ENCODE measurements at places on chromosomes 16 and 17.

GRCh38 chr16:52557236-52557635 is 10.3 kb upstream of the TOX3 start:
- no peak for DNase-seq

GRCh38 chr16:89347807-89348206 is 130.3 kb downstream of the ZNF778 start:
- DNase-seq = no peak

DNA sequence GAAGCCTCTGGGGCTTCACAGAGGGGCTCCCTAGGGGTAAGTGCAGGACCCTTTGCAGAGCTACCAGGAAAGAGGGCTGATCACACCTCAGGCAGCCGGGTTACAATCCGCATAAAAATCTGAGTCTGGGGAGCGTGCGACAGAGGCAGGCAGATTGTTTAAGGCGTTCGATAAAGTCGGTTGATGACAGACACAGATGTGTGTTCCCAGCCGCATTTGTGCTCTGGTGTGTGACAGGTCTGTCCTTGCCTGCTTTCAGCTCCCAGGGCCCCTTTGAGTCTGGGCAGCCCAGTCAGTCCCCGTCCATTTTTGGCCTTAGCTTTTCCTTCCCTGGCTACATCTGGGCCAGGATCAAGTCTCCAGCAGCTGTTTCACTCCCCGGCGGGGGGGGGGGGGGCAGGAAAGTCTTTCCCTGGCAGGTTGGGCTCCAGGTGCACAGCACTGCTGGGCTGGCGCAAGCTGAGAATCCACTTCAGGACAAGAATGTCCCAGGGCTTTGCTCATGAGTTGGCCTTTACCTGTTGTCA is 1.3 kb upstream of the ZACN start:
- DNase-seq = peak; percentile 59

GRCh38 chr17:10127819-10128425 is 70.5 kb downstream of the GAS7 start:
- no peak for DNase-seq

- peak; percentile 81 for DNase-seq
Measured at GRCh38 chr17:82097184-82097918, 685 bp downstream of the FASN start.

- no peak for DNase-seq
Measured at GRCh38 chr17:67620088-67620487, 97.6 kb upstream of the NOL11 start.

- DNase-seq = no peak
Measured at GRCh38 chr17:42603318-42603717, 5.9 kb downstream of the RETREG3 start.

DNA sequence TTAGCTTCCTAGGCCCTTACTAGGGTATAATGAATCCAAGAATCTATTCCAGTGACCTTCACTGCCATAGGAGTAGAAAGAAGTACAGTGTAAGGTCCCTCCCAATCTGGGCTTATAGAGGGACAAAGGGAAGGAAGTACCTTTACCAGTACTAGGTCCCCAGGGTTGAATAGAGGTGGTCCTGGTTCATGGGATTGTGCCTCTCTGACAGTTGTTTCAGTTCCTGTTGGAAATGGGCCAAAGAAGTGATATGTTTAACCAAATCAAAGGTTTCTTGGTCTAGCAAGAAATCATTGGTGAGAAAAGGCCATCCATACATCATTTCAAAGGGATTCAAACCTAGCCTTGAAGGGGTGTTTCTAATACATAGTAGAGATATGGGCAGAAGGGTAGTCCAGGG is 16.0 kb upstream of the ZNHIT3 start:
- no peak for DNase-seq

GRCh38 chr17:80717720-80718083 is 173.1 kb downstream of the RPTOR start:
- DNase-seq = peak; percentile 83

DNA sequence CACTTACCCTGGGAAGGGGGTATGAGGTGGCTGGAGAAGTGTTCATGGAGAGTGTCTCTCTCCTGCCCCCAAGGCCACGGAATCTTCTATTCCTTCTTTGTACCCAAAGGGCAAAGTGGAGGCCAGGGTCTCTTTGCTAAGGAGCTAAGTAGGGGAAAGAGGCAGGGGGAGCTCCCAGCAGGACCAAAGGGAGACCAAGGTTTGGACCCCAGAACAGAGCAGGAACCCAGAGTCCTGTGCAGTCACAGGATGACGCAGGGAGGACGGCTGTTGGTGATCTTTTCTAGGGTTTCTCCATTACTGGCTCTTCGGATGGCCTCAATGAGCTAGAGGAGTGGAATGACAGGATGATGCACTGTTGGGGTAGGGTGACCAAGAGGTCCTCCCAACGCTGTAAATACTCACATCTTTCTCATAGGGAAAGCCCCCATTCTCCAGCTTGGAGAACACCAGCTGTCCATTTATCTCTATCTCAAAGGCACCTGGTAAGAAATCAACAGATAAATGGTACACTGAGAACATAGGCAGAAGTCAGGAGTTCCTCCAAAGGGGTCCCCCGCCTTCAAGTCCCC is 966 bp downstream of the MIEN1 start:
- no peak for DNase-seq

DNA sequence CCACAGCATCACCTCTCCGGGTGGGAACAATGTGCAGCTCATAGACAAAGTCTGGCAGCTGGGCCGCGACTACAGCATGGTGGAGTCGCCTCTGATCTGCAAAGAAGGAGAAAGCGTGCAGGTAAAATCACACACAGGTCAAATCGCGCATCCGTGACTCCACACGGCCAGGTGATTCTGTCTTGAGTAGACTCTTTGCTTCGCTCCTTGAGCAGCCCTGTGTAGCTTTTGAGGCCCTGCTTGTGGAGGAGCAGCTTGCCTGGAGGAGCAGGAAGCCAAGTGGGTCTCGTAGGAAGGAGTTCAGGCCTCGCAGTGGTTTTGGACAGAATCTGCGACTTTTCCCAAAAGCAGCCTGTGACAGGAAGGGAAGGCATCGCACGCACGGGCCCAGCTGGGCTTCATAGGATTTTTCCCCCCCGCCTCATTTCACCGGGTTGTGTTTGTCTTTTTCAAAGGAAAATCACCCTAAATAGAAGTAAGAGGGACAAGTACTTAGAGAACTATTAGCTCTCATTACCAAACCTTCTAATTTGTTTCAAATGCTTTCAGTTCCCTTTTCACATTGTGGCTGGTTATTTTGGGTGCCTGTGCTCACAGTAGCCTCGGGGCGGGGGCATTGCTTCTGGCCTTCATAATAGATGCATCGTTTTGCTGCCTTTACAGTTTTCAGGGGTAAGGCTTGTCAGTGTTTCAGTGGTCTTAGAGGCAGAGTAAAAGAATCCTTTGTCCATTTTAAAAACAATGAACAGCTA is 71.5 kb downstream of the SEC14L1 start:
- no peak for DNase-seq

DNA sequence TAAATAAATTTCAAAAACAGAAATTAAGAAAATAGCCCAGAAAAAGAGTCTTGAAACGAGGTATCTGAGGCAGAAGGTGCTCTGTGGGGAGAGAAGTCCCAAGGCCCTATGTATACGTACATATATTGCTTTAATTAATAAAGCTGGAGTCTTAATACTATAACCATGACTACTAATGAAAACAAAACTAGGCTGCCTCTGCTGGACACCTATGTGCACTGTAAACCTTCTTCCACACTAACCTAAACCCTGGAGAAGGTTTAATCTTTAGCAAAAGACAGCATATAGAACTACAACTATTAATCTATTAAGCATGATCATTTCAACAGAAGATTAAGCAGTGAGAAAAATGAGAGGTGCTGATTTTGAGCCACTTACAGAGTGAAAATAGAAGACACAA is 153.9 kb upstream of the C17orf78 start:
- DNase-seq = peak; percentile 43

DNA sequence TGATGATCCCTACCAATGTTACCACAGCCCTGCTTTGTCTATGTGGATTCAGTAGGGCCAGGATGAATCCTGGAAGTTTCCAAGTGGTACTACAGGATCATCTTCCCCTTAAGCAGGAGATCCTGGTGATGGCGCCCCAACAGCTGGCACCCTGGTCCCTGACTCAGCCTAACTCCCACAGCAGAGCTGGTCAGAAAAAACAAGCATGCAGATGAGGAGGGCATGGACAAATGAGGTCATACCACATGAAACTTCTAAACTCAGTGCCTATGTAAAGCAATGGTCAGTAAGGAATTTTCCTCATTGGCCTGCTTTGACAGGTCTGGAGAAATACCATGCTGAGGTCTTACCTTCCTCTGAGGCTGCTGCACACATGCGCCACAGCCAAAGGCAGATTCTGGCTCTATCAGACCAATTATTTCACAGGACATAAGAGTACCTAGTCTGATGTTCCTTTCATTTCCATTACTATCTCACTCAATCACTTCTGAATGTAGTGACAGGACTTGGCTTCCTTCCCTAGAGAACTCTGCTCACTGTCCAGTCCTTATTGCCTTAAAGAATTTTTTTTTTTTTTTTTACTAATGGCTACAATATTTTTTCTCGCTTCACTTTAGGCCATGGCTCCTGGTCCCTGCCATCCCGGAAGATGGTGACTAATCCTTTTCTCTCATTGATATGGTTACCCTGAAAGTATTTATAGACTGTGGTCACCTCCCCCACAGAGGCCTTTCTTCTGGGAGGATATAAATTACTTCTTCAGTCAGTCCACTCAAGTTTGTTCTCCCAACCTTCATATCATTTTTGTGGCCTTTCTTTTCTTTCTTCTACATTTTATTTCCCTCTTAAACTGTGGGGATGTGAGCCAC is 525.2 kb upstream of the PSMD7 start:
- no peak for DNase-seq

DNA sequence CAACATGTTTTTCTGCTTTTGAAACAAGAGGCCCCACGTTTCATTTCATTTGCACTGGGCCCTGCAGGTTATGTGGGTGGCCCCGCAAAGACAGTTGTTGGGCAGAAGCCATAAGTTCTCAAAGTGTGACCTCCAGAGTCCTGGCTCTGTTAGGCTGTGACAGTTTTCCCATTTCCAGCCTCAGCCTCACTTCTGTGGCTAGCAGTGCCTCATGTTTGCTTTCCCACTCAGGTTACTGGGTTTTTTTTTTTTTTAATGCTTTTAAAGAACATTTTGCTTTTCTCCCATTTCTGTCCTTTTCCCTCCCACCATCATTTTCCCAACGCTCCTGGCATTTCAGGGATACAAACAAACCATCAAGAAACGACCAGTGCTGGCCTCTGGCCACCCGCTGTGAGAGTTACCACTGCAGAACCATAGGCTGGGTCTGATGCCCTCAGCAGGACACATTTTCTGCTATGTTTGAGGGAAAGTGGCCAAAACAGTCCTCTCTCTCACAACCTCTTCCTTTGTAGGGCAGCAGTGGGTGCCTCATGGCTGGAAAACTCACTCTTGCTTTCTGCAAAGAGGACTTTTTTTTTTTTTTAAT is 159.0 kb upstream of the MPHOSPH6 start:
- DNase-seq = no peak

- DNase-seq = no peak
Measured at GRCh38 chr16:77668201-77668600, 54.1 kb upstream of the NUDT7 start.

- DNase-seq = peak; percentile 69
Measured at GRCh38 chr16:89615596-89616090, 2.2 kb downstream of the DPEP1 start.

DNA sequence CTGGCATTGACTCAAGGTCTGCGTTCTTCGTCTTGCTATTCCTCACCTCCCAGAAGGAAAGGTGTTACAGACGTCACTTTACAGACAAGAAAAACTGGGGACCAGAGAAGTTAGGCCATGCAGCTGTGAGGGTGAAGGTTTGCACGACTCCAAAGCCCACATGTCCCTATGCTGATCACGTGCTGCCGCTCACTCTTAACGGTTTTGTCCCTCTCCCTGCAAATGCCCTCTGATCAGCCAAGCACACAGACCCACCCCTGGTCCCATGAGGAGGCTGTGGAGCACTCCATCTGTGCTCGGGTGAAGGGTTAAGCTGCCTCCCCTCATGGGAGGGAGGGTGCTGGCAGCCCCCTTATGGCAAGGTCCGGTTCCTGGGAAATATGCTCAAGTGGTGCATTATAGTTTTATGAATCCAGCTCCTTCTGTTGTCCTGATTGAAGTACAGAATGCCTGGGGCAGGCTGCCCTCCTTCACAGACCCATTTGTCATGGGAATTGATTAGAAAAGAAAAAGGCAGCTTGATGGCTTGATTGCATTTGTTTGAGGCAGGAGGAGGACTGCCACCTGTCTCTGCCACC is 18.8 kb downstream of the CCDC182 start:
- peak; percentile 37 for DNase-seq

- peak; percentile 66 for DNase-seq
Measured at GRCh38 chr16:31107465-31107867, 720 bp upstream of the BCKDK start.

- no peak for DNase-seq
Measured at GRCh38 chr16:11784038-11784369, 13.1 kb downstream of the ZC3H7A start.

DNA sequence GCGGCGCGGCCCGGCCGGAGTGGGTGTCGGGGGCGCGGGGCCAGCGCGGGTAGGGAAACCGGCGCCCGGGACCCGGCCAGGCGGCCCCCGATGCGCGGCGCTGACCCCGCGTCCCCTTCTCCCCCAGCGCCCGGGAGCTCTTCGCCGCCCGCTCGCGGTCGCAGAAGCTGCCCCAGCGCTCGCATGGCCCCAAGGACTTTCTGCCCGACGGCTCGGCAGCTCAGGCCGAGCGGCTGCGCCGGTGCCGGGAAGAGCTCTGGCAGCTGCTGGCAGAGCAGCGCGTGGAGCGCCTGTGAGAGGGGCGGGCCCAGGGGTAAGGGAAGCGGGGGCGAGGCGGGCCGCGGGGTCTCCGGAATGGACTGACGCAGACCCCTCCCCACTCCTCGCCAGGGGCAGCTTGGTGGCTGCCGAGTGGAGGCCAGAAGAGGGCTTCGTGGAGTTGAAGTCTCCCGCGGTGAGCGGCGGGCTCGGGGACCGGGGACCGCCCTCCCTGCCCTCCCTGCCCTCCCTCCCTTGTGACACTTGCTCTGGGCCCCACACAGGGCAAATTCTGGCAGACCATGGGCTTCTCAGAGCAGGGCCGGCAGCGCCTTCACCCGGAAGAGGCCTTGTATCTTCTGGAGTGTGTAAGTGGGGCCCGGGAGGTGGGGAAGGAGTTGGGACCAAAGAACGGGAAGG is 430 bp downstream of the TSEN54 start:
- no peak for DNase-seq

- DNase-seq = peak; percentile 84
Measured at GRCh38 chr17:7667656-7668406, 17.1 kb downstream of the ATP1B2 start.

GRCh38 chr16:85136702-85137322 is 24.5 kb upstream of the CIBAR2 start:
- DNase-seq = no peak
